ENCODE measurements at places on chromosomes 7 and 10. TPM values are rescaled to one million over a fixed set of nuclear protein-coding genes. Genes with fewer than 3 reads are reported as not detected.

GRCh38 chr7:133376514-133376913, 123.6 kb downstream of the EXOC4 start:
- no peak for ATAC-seq

- ATAC-seq: no peak
Measured at GRCh38 chr7:12222889-12223579, 11.9 kb downstream of the TMEM106B start.

MICALL2 gene
- 16.1 TPM for total RNA-seq

DNA sequence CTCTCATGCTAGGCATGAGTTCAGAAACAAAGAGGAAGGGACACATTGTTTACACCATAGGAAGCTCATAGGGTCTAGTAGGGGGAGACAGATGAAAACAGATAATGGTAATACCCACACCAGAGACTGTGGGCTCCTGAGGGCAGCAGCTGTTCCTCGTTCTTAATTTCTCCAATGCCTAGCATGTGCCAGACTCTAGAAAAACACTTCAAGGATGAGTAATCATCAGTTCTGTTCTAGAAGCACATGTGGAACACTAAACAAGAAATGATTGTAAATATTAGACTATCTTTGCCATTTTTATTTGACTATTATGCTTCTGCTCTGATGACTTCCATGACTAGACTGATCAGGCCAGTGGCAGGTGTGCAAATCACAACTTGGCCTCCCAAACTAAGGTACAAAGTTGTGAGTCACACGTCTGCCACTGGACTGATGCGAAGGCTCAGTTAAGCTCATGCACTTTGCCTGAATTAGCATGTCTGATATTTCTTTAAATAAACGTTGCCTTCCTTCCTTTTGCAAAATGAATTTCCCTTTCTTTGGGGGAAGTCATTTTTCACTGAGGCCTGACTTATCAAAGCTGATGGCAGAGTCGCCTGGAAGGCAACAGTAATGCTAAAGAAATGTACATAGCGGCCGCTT, 89.2 kb upstream of the FGL2 start:
- ATAC-seq: no peak

FAM25A gene
- 29.4 TPM for total RNA-seq

TAS2R38 gene
- total RNA-seq: not detected

- ATAC-seq: no peak
Measured at GRCh38 chr7:47373871-47374451, 207.9 kb downstream of the TNS3 start.

GRCh38 chr10:71072131-71072822, 140.1 kb upstream of the UNC5B start:
- ATAC-seq: no peak

MAT1A gene
- total RNA-seq: 0.48 TPM

DNA sequence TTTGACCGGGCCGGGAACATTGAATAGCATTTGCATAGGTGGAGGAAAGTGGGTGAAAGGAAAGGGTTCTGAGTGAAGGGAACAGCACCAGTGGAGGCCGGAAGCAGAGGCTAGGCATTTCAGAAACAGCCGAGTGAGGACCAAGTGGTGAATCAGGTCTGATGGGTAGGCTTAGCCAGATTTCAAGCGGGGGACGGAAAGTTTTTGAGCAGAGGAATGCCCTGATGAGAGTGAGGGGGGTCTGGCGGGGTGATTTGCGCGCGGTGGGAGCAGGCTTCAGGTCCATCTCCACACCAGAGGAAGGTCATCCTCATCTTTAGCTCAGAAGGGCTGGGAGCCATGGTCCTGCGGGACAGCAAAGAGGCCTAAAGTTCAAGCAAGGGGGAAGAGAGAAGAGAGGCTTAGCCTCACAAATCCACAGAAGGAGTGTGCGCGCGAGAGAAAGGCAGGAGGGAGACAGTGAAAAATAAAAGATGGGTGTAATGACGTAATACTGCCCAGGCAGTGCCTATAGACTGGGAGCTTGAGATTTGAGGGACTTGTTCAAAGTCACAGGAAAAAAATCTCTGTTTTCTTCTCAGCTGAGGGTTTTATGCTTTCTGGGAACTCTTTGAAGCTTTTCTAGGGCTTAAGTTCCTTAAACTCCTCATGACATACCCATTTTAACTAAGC, 1.0 kb upstream of the DENND2A start:
- ATAC-seq: no peak

- no peak for ATAC-seq
Measured at GRCh38 chr10:132329565-132330485, 2.2 kb upstream of the LRRC27 start.

- no peak for ATAC-seq
Measured at GRCh38 chr10:4916086-4916716, 47.0 kb upstream of the AKR1C1 start.

- no peak for ATAC-seq
Measured at GRCh38 chr10:112446055-112446854, 459 bp downstream of the ZDHHC6 start.

DNA sequence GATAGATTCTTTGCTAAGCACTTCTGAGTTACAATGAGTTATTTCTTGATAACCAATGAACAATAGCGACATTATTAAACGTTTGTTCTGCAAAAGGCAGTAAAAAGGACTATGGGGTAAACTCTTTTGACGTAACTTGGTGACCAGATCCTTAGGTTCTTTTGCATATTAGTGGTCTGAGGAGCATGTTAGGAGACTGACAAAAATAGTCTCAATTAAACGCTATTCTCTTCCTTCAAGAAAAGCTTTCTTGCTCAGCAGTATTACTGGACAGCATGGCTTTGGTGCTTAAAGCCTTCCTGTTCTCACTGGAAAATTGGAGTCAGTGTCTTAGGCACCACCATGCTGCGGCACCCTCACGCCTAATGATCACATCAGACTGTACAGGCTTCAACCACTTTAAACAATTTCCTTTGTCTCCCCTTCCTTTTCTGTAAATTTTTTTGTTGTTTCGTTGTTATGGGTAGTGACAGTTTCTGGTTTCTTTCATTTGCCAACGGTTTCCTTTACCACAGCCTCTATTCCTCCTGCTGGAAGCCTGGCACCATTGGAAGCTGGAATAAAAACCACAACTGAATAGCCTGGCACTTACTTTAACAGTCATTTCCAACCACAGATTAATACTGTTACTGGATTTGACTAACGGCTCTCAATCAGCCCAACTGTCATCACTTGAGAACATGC, 49.2 kb upstream of the FAM133B start:
- no peak for ATAC-seq

TMEM236 gene
- 0.16 TPM for total RNA-seq

- ATAC-seq: no peak
Measured at GRCh38 chr10:34615770-34616169, 199.3 kb downstream of the PARD3 start.

DNA sequence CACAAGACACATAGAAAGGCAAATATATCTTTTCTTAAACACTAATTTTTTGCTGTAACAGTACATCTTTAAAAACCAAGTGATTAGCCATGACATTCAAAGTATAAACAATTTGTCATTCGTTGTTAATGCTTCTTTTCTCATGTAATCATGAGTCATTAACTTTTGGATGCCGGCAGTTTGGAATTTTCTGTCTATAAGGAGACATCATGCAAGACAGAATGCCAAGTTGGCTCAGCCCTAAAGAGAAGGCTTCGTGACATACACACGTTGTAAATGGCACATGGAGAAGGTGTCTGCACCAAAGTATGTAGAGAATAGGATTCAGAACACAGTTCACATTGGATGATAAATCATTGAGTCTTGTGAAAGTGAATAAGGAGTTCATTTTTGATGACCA, 35.9 kb downstream of the CCDC3 start:
- no peak for ATAC-seq

- ATAC-seq: no peak
Measured at GRCh38 chr7:7491044-7491443, 44.6 kb downstream of the COL28A1 start.

All from esophagus mucosa (tissue), 1 donor.